GM03348 (cell line): ENCODE measurements at places on chromosomes 11 and 22.

GRCh38 chr11:69644962-69645675 is 4.2 kb downstream of the CCND1 start:
- no peak for DNase-seq

GRCh38 chr11:118046051-118046963 is 30.6 kb upstream of the TMPRSS4 start:
- no peak for DNase-seq

- DNase-seq: peak; percentile 26
Measured at GRCh38 chr22:43731988-43732387, 80.1 kb downstream of the EFCAB6 start.

- DNase-seq: peak; percentile 69
Measured at GRCh38 chr11:2929950-2930703, 907 bp upstream of the PHLDA2 start.

GRCh38 chr11:61874377-61874809 is 17.0 kb downstream of the FADS3 start:
- DNase-seq: no peak

DNA sequence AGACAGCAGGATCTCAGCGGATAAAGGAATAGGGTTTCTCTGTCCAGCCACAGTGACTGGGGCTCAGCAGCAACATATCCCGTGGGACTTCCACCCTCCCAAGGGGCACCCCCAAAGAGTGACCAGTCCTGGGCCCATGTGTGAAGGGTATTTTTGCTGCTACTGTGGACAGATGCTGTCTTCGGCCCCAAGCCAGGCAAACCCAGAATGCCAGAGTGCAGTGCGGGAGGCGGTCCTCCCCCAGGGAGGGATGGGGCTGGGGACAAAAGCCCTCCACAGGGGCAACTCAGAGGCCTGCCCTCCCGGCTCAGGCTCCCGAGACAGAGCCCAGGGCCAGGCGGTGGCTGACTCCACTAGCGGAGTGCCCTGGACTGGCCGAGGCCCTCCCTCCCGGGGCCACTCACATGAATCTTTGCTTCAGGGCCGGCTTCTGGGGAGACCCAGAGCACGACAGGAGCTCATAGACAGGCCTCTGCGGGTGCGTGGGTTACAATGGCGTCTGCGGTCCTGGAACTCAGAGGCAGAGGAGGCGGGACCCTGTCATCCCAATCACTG is 34.7 kb upstream of the WNT7B start:
- DNase-seq: no peak

GRCh38 chr22:29883775-29884097 is 762 bp downstream of the MTMR3 start:
- no peak for DNase-seq

DNA sequence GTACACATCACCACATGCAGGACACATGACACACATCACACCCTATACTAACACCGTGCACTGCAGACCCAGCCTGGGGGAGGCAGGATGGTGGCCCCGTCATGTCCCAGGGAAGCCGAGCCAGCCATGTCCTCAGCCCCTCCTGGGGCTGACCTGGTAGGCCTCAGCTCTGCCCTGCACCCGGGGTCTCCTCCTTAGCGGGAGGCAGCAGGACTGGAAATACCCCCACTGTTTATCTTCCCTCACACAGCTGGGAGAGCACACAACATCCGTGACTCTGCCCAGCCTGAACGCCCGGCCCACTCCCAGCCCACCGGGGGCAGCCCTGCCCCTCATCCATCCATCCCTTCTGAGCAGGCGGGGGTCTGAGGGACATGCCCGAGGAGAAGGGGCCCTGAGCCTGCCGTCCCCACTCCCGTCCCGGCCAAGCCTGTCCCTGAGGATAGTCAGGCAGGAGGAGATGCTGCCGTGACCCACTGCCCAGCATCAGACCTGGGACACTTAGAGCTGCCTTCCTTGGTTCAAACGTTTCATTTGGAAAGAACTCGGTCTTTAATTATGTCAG is 945.0 kb downstream of the BRD1 start:
- no peak for DNase-seq

DNA sequence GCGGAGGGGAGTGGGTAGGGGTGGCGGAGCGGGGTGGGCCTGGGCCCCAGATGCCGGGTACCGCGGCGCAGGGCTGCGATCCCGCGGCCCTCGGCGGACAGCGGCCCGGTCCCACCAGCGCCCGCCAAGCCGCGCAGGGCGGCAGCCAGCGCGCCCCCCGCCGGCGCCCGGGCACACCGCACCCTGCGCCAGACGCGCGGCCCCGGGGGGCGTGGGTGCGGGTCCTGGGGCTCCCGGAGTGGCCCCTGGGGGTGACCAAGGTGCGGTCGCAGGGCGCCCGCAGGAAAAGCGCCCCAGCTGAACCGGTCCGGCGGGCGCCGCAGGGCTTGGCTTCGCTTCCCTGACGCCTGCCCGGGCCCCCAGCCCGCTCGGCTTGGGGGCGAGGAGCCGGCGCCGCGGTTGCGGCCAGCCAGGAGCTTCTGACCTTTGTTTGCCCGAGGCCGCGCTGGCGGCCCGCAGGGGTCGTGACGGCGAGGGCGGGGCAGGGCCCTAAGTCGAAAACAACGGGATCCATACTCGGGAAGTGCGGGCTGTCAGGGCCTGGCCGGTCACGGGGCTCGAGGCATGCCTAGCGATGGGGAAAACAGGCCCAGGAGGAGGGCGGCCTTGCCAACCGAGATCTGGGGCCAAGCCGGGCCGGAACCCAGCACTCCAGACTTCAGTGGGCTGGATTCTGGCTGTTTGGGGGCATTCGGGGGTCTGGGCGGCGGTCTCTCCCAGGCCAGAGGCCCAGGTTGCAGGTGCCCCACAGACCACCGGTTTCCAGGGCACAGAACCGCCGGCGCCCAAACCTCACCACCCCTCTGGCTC is 581 bp upstream of the AP5B1 start:
- peak; percentile 68 for DNase-seq

GRCh38 chr11:46391578-46392420 is at the start of gene CHRM4:
TSS of gene CHRM4 (minus strand) at chr11:46391776. CDS start at chr11:46386557, 5,219 bp downstream.
- DNase-seq: peak; percentile 60

- no peak for DNase-seq
Measured at GRCh38 chr11:85663080-85663752, 1.7 kb downstream of the CREBZF start.

GRCh38 chr11:111908639-111909305 is 2.8 kb downstream of the CRYAB start:
- DNase-seq: no peak

GRCh38 chr11:93526641-93527583 is 16.3 kb downstream of the SMCO4 start:
- DNase-seq: no peak

DNA sequence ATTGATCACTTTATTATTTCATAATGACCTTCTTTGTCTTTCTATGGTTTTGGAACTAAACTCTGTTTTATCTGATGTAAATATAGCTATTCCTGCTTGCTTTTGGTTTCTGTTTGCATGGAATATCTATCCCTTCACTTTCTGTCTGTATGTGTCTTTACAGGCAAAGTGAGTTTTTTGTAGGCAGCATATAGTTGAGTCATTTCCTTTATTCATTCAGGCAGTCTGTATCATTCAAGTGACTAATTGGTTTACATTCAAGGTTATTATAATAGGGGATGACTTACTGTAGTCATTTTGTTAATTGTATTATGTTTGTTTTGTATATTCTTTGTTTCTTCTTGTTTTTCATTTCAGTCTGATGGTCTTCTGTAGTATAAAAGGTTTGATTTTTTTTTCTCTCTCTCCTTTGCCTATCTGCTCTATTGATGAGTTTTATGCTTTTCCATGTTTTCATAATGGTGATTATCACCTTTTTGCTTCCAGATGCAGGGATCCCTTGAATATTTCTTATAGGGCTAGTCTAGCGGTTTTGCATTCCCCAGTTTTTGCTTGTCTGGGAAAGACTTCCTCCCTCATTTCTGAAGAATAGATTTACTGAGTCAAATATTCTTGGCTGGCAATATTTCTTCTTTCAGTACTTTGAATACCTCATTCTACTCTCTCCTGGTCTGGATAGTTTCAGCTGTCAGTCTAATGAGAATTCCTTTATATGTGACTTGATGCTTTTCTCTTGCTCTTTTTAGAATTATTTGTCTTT is 50.4 kb downstream of the GDPD4 start:
- DNase-seq: no peak

- no peak for DNase-seq
Measured at GRCh38 chr11:78504181-78504580, 70.5 kb downstream of the NARS2 start.

DNA sequence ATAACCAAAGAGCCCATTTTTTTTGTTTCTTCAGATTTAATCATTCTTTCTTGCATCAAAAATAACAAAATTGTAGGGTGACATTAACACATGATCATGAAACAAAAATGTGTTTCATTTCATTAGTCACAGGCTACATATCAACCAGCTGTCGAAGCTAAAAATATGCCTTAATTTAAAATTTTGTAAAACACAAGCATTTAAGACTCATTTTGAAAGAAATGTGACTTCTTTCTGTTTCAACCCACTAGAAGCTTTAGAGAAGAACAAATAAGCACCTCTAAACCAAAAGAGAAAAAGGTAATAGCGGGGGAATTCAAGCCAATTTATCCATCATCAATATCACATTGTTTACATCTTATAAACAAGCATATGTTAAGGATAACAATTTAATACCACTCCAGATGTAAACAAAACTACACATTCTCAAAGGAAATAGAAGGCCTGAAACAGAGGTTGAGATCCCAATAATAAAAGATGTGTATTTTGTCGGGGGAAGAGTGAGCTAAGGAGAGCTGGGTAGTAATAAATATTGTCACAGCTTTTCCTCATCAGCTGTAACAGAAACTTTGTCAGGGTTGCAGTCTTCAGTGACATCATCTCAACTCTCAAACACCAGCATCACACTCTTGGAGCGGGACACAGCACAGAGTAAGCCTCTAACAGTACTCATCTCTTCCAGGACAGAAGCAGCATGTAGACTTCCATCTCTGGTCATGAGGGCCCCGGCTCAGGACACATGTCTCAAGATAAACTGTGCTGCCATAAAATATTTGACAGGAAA is 42.0 kb downstream of the ALG9 start:
- peak; percentile 20 for DNase-seq

- peak; percentile 57 for DNase-seq
Measured at GRCh38 chr22:41822317-41823057, 10.4 kb upstream of the SREBF2 start.

GRCh38 chr22:35205961-35206360 is 51.3 kb upstream of the HMGXB4 start:
- no peak for DNase-seq

GRCh38 chr11:61011950-61012736 is 40.7 kb downstream of the CD6 start:
- DNase-seq: no peak

- DNase-seq: no peak
Measured at GRCh38 chr11:37571246-37571645, 973.2 kb upstream of the RAG2 start.

GRCh38 chr11:129366737-129367597 is 8.7 kb upstream of the BARX2 start:
- no peak for DNase-seq

- DNase-seq: no peak
Measured at GRCh38 chr22:20946080-20946986, 20.7 kb upstream of the AIFM3 start.

DNA sequence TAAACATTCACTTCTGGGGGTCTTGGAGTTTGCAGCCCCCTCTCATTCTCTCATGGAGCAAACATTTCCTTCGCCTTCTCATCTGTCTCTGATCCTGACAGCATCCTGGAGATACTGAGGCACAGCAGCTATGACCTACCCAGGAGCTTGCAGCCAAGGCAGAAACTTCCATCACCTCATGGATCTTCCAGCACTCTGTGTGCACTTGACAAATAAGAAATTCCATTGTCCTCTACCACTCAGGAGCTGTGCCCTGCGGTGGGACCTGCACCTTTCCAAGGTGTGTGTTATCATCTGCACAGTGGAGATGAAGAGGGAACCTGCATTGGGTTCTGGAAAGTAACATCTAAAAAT is 49.1 kb downstream of the GGTLC2 start:
- no peak for DNase-seq

DNA sequence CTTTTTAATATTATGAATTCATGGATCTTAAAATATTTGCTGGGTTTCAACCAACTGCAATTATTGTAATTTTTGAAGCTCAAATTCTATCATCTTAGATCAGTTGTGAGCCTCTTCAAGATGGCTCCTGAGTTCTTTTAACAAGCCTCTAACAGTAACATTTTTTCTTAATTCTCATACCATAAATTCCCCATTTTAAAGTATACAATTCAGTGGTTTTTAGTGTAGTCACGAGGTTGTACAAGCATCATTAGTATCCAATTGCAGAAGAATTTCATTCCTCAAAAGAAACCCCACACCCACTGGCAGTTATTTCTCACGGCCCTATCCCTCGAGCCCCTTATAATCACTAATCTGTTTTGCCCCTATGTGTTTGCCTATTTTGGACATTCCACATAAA is 270.8 kb downstream of the SBF2 start:
- no peak for DNase-seq

- no peak for DNase-seq
Measured at GRCh38 chr11:131807876-131808275, 437.5 kb downstream of the NTM start.

- DNase-seq: no peak
Measured at GRCh38 chr11:1877211-1878136, 14.2 kb downstream of the PRR33 start.

DNA sequence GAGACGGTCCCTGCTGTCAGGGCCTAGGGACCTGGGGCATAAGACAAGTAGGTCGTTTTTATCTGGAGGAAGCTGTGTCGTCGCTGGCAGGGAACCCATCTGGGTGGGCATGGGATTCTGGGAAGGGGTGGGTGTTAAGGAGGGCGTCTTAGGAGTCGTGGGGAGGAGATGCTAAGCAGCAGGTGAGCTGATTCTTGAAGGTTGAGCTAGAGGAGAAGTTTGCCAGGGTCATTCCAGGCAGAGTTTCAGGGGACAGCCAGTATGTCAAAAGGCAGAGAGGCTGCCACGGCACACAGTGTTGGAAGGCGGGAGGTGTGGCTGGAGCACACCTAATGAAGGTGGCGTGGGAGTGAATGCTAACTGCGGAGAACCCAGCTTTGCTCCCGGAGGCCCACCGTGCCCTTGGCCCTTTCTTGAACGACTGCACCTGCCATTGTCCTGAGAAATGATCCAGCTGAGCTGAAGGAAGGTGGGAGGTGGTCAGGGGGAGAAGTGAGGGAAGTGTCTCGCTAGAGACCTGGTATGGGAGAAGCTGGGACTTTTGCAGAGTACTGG is 1.3 kb downstream of the FAM118A start:
- no peak for DNase-seq

DNA sequence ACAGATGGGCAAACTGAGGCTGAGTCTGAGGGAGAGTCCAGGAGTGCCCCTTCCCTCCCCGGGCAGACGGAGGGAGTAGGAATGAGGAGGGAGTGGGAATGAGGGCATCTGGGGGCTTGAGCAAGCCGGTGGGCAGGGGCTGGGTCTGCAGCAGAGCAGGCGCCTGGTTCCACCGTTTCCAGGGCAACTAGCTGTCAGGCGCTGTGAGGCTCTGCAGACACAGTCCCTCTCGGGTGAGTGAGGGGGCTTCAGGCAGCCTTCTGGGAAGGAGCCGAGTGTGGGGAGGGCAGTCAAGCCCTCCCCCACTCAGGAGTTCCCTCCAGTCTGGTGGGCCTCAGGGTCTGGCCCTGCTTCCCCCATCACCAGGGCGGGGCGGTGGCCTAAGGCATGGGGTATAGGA is 19.0 kb downstream of the TMEM258 start:
- DNase-seq: no peak
